Activated naive CD4-positive, alpha-beta T cell treated with anti-CD3 and anti-CD28 coated beads, Interleukin-2, amount 50 U/mL, for 16 hours (primary cell): ENCODE measurements at places on chromosomes 4 and X.

GRCh38 chr4:149765630-149766029, 50.0 kb downstream of the IQCM start:
- DNase-seq, result no peak

DNA sequence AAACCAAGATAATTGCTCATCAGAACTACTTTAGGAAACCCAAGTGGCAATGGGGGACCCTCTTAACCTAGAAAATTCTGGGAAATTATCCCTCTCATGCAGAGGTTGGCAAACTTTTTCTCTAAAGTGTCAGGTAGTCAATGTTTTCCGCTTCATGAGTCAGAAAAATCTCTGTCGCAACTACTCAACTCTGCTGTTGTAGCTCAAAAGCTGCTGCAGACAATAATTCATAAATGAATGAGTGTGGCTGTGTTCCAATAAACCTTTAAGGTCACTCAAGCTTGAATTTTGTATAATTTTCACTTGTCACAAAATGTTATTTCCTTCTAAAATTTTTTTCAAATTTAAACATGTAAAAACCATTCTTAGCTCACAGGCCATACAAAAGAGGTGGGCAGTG, 193.4 kb upstream of the MID1 start:
- no peak for DNase-seq

DNA sequence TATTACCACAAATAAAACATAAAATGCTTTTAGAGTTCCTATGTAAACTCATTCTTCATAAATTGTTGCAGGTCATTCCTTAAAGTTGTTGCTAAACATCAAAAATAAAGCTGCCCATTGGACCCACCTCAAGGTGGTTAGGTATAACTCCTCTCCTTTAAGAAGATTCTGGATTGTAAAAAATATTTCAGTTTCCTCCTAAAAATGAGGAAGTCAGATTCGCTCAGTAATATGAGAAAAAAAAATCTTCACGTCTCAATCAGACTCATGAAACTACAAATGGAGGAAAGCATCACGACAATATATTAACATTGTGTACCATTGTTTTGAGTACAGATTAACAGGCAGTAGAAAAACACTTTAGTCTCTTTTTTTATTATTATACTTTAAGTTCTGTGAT, 105.9 kb downstream of the DDX60 start:
- no peak for DNase-seq

- DNase-seq, result no peak
Observed at GRCh38 chr4:19743115-19743638, 508.5 kb upstream of the SLIT2 start.

DNA sequence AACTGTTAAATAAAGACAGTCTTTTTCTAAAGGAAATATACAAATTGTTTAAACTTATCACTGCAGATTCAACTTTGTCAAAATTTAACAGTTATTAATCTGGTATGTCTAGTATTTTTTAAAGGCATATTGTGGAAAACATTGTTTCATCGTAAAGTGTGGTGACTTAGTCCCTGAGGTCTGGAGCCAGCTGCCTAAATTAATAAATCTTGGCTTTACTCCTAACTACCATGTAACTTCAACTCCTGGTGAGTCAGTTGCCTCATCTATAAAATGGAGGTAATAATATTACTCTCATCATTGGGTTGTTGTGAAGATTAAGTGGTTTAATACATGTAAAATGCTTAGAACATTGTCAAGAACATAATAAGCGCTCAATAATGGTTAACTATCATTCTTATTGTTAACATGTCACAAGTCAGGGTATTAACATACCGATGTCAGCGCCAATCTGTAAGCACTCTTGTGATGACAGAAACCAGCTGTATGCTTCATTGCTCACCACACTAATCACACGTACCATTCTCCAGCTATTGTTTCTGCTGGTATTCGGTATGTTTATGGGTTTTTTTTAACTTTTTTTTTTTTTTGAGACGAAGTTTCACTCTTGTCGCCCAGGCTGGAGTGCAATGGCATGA, 14.1 kb upstream of the SMIM43 start:
- no peak for DNase-seq

DNA sequence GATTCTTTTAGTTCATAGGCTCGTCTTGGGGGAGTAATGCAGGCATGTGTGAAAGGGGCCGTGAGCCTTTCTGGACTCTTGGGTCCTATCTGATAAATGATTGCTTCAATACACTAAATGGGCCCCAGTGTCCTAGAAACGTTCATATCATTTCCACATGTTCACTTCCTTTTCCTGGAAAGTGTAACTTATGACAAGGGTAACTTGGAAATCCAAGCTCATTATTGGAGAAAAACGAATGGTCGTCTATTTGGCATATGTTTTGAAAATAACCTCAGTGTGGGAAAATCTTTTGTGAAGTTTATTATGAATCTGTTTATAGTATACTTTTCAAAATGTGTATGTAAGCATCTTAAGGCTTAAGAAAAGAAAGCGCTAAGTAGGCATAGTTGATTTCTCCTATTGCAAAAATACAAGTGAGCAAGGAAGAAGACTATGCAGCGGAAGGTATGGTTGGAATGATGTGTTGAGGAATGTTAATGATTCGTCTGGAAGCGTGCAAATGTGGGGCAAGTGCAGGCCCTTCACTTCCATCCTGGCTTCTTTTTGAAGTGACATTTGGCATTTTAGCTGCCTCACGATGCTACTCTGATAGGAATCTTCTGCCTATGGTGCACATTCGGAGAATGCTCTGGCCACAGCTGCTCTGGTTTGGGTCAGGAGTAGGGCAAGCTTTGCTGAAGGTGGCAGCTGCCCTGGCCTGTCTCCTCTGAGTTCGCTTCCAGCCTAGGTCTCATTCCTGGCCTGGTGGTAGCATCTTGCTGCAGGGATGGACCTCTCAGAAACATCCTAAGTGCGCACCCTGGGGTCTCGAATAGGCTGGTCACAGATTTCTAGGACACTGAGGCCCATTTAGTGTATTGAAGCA, 49.5 kb upstream of the STOX2 start:
- no peak for DNase-seq
